ENCODE measurements at places on chromosomes 2 and 18. TPM values are rescaled to one million over a fixed set of nuclear protein-coding genes. Genes with fewer than 3 reads are reported as not detected.

The PROM2 gene
- total RNA-seq, result not detected

The MALL gene
- 1.6 TPM for total RNA-seq

The RGPD4 gene
- total RNA-seq, result not detected

The PDCD1 gene
- total RNA-seq, result not detected

The PKDCC gene
- 55.6 TPM for total RNA-seq

The KCNF1 gene
- total RNA-seq, result 0.56 TPM

The DOK6 gene
- 2.7 TPM for total RNA-seq

The EML6 gene
- 0.18 TPM for total RNA-seq

The GRB14 gene
- not detected for total RNA-seq

The CD8B gene
- total RNA-seq, result not detected

The SESTD1 gene
- total RNA-seq, result 11.1 TPM

The MC2R gene
- not detected for total RNA-seq

The SLC14A1 gene
- 21.7 TPM for total RNA-seq

The CXCR4 gene
- total RNA-seq, result not detected

The VIL1 gene
- not detected for total RNA-seq

The AKAIN1 gene
- total RNA-seq, result not detected

The HYCC2 gene
- total RNA-seq, result 9.1 TPM

The OTX1 gene
- total RNA-seq, result not detected

The ARHGAP25 gene
- 0.36 TPM for total RNA-seq
